SJSA1 (cell line): ENCODE measurements at places on chromosomes 4 and X. TPM values are rescaled to one million over a fixed set of nuclear protein-coding genes. Genes with fewer than 3 reads are reported as not detected.

DNA sequence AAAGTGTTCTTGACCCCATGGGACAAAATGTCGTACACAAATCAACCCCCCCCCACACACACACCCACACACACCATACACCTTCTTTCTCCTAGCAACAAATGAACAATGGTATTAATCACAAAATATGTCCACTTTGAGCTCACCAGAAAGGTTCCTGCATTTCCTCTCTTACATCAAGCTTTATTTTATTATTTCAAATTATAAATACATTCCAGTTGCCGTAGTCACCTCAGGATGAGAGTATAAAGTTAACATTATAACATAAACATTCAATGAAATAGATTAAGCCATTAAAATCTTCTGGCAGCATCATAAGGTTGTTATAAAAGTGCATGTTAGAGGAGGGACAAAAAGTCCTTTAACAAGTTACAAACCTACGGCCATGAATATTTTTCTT is 7.3 kb downstream of the XK start:
- no peaks in the 10 kb centered on the region for H3K36me3 ChIP-seq
- no peak for DNase-seq
- H3K27ac ChIP-seq = 0 out of 2 replicates have a peak overlapping the region, but pooled peaks have one; percentile 13
- no peaks in the 10 kb centered on the region for H3K27me3 ChIP-seq
- 0 out of 2 replicates have a peak, but pooled peaks cover 3% of the 10 kb centered on the region for H3K4me1 ChIP-seq

DNA sequence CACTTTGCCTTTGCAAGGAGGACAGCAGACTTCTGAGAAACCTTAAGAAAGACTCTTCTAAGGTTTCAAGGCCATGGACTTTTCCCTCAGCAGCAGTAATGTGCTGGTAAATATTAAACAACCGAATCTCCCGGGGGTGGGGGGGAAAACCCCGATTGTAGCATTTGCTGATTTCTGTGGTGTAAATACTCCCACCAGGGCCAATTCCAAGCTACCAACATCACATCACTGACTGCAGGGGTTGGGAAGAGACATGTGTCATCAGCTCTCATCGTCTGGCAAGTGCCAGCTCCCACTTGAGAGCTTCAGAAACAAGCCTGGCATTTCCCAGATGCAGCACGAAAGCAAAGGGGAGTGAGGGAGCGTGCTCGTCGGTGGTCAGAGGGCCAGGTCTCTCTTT is 101.2 kb downstream of the BCOR start:
- H3K4me3 ChIP-seq = no peak overlapping the region
- no peaks in the 10 kb centered on the region for H3K4me1 ChIP-seq
- no peak overlapping the region for H3K27ac ChIP-seq
- H3K27me3 ChIP-seq = no peaks in the 10 kb centered on the region
- H3K36me3 ChIP-seq = no peaks in the 10 kb centered on the region

DNA sequence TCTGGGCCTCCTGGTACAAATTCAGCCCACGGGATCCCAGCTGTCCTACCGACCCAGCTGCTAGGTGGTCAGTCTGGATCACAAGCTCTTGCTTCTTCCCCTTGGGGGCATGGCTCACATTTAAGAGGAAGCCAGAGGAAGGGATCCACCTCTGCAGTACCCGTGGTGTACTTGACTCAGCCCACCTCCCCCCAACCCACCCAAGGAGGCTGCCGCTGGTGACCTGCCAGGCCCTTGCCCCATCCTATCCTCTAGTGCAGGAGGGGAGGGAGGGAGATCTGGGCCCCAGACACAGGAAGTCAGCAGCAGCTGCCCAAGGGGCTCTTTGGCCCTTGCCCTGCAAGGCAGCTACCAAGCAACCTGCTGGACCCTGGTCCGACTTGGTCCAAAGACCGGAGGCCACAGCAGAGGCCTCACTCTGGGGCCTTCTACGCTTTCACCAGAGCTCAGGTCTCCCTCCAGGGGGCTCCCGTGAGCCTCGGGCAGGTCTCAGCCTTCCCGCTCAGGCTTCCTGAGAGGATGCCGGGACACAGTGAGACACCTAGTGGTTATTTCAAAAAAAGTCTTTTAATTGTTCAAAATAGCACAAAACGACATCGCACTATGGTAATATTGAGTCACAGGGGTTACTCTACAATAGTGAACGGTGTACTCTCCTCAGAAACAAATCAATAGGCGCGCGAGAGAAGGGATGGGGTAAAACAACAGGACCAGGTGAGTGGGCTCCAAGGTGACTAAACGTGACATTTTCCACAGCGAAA is 2.7 kb upstream of the RENBP start:
- H3K36me3 ChIP-seq = peaks cover 39% of the 10 kb centered on the region
- no peak overlapping the region for H3K27ac ChIP-seq
- H3K4me3 ChIP-seq = no peak overlapping the region
- peak; percentile 57 for DNase-seq
- H3K4me1 ChIP-seq = no peaks in the 10 kb centered on the region

DNA sequence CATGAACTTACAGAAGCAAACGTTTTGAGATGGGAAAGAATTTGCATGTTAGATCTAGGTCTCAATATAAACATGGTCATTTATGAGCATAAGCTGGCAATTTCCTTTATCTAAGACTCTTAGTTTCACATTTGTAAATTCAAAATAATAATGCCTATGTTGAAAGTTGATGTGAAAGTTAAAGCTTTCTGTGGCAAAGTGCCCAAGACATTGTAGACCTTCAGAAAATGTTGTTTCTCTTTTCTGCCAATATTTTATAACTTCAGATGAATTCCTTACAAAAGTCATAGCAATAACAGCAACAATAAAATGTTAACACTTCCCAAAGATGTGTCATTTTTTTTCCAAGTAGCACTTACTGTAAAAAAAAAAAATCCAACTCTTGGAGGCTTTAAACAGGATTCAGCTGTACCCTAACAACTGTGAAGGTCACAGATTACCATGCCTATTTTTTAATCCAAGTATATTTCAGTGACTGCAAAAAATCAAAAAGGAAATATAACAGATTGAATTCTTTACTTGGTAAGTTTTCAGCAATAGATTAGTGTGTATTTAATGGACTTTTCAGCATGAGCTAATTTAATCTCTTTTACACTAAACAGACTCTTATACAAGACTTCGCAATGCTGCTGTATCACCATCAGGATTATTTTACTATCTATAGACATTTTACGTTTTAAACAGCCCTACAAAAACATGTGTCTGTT is 206.5 kb upstream of the PDE5A start:
- peak; percentile 14 for DNase-seq
- H3K27ac ChIP-seq = peak overlapping the region; percentile 95
- H3K27me3 ChIP-seq = no peaks in the 10 kb centered on the region
- H3K4me3 ChIP-seq = no peak overlapping the region
- H3K36me3 ChIP-seq = no peaks in the 10 kb centered on the region

DNA sequence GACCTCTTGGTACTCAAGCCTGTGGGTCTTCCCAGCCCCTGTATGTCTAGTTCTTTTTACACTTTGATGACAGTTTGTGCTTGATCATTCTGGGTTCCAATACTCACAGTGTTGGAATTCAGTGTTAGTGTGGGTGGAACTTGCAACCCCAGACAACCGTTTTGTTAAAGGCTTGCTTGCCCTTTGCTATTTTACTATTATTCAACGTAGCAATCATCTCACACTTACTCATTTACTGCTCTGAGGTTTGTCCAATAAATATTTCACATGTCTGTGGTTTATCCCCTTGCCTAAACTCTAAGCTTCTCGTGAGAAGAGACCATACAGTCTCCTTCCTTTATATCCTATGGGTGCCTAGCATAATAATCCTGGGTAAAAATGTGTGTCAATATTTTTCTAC is 15.3 kb downstream of the CCNG2 start:
- peak; percentile 86 for DNase-seq
- no peak overlapping the region for H3K4me3 ChIP-seq
- H3K27me3 ChIP-seq = no peaks in the 10 kb centered on the region
- H3K36me3 ChIP-seq = no peaks in the 10 kb centered on the region; the same call in 1 of the 2 replicates

GRCh38 chr4:84994280-84994679 is 27.8 kb upstream of the WDFY3 start:
- no peak overlapping the region for H3K27ac ChIP-seq
- H3K4me1 ChIP-seq = no peaks in the 10 kb centered on the region
- no peaks in the 10 kb centered on the region for H3K36me3 ChIP-seq
- no peak for DNase-seq

DNA sequence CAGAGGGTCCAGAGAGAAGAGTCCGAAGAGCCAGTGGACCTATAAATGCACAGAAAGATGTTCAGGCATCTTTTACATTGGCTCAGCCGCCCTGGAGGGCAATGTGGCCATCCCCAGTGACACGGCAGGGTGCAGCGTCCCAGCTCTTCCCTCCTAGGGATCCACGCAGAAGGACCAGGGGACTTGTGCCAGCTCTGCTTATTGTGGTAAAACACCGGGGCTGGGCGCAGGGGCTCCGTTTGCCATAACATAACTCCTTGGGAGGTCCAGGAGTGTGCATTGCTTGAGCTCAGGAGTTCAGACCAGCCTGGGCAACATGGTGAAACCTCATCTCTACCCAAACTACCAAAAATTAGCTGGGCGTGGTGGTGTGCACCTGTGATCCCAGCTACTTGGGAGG is 70.2 kb downstream of the CPZ start:
- H3K4me1 ChIP-seq = no peaks in the 10 kb centered on the region
- H3K4me3 ChIP-seq = no peak overlapping the region
- no peaks in the 10 kb centered on the region for H3K36me3 ChIP-seq
- H3K27me3 ChIP-seq = no peaks in the 10 kb centered on the region

- no peak overlapping the region for H3K4me3 ChIP-seq
- DNase-seq = no peak
- no peaks in the 10 kb centered on the region for H3K27me3 ChIP-seq
Observed at GRCh38 chr4:151436093-151436518, 27.1 kb downstream of the FHIP1A start.

The XAGE2 gene
- 0.39 and 2.7 TPM in 2 replicates for total RNA-seq

- peak; percentile 36 for DNase-seq
- no peaks in the 10 kb centered on the region for H3K4me1 ChIP-seq
- no peaks in the 10 kb centered on the region for H3K36me3 ChIP-seq
- H3K27ac ChIP-seq = no peak overlapping the region
Observed at GRCh38 chr4:140609548-140610425, 41.0 kb upstream of the UCP1 start.

- no peak overlapping the region for H3K27ac ChIP-seq
- H3K36me3 ChIP-seq = no peaks in the 10 kb centered on the region
- no peak for DNase-seq
- H3K4me3 ChIP-seq = no peak overlapping the region
- H3K27me3 ChIP-seq = no peaks in the 10 kb centered on the region
Observed at GRCh38 chr4:26238426-26238777, 82.4 kb upstream of the RBPJ start.

- no peaks in the 10 kb centered on the region for H3K36me3 ChIP-seq
- no peak overlapping the region for H3K4me3 ChIP-seq
- no peaks in the 10 kb centered on the region for H3K27me3 ChIP-seq
- H3K4me1 ChIP-seq = no peaks in the 10 kb centered on the region
- no peak overlapping the region for H3K27ac ChIP-seq
Observed at GRCh38 chr4:47639531-47639930, 154.5 kb downstream of the ATP10D start.

DNA sequence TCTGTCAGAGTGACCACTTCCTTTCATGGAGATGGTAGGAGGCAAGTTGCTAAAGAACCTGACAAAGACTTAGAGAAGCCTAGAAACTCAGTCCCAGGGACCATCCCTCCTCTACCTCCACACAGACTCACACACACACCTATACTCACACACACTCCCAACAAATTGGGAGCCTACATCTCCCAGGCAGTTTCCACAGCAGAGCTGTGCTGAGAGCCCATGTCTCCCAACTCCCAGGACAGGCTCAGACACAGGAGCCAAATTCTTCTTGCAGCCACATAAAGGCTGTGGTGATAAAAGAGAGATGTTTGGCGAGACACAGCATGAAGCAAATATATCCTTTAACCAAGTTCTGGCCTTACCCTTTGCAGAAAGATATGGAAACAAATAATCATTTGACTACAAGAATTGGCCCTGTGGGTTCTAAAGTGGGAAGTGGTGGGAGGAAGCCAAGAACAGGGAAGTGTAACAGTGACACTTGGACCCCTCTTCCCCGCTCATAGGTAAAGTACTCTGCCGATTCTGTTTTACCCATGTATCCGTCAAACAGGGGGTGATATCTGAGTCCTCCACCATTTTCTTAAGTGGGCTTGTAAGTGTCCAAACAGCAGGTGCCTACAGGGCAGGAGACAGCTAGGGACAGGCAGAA is 11.0 kb upstream of the IDS start:
- no peaks in the 10 kb centered on the region for H3K4me1 ChIP-seq
- H3K27ac ChIP-seq = no peak overlapping the region
- no peak overlapping the region for H3K4me3 ChIP-seq
- no peaks in the 10 kb centered on the region for H3K36me3 ChIP-seq

- no peak overlapping the region for H3K4me3 ChIP-seq
- no peaks in the 10 kb centered on the region for H3K27me3 ChIP-seq
- no peak for DNase-seq
- H3K36me3 ChIP-seq = no peaks in the 10 kb centered on the region
- H3K4me1 ChIP-seq = no peaks in the 10 kb centered on the region
Observed at GRCh38 chr4:85393201-85393600, 81.7 kb upstream of the ARHGAP24 start.

GRCh38 chr4:110602061-110602460 is 20.8 kb downstream of the PITX2 start:
- no peak overlapping the region for H3K27ac ChIP-seq
- H3K4me1 ChIP-seq = no peaks in the 10 kb centered on the region
- no peak for DNase-seq
- H3K27me3 ChIP-seq = no peaks in the 10 kb centered on the region
